ENCODE measurements at places on chromosomes 1 and 21.

- no peak for DNase-seq
Measured at GRCh38 chr1:39996396-39997004, 41.6 kb downstream of the MFSD2A start.

GRCh38 chr1:162387226-162388082 is 5.9 kb downstream of the C1orf226 start:
- DNase-seq, result no peak

GRCh38 chr21:26659182-26659581 is 86.1 kb upstream of the CYYR1 start:
- peak; percentile 20 for DNase-seq

DNA sequence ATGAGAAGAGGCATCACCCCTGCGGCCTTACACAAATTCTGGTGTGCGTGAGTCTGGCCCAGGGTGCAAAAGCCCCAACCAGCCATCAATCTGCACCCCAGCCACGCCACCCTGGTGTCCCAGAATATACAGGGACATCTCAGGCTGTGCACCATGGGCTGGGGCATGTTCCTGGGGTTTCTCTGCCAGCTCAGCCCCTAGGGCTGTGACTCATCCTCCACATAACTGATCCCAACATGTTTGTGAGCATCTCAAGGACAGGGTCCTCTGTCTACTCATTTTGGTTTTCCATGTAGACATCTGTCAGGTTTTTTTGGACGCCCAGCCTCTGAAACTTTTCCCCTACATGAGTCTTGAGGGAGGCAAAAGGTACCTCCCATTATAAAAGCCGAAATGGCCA is 511 bp downstream of the ZNF683 start:
- DNase-seq, result no peak

GRCh38 chr21:37587635-37588177 is 221.1 kb downstream of the DYRK1A start:
- DNase-seq, result no peak

DNA sequence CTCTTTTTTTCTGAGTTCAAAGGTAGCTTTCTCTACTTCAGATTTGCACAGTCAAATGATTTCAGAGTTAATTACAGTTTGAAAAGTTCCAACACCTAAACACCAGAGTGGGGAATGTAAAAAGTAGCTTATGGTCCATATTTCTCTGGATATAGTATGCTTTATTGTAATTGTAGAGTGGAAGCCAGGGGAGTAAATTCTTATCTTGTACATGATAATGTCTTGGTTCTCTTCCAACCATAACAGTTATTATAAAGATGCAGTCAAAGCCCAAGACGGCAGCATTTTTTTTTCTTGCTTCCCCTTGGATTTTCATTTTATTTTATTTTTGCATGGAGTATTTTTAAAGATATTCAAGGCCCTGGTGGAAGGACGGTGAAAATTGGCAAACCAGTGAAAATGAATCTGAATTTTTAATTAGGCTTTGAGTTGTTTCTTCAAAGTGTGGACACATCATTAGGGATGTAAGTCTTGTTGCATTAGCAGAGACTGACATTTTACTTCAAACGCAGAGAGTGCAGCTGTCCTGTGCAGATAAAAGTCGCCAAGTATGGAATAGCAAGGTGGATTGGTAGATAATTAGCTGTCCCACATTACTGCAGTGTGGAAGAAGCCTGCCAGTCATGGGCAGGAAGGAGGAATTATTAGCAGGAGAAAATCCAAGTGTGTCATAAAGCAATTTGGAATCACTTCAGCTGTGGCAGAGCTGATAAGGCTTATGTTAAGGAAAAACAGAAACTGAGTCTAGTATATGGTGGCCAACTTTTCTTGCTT is 11.3 kb downstream of the CACHD1 start:
- DNase-seq, result no peak

DNA sequence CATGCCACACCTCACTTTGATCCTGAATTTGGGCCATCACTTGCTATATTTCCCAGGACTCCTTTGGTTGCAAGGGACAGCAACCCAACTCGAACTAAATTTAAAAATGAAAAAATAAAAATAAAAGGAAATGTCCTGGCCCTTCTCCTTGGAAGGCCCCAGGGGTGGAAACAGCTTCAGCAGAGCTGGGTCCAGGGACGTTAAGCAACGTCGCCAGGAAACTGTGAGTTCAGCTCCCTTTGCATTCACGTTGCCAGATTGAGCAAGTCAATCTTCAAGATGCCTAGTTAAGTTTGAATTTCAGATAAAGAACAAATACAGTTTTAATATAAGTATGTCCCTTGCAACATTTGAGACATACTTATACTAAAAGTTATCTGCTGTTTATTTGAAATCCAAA is 14.6 kb upstream of the SPSB1 start:
- no peak for DNase-seq

DNA sequence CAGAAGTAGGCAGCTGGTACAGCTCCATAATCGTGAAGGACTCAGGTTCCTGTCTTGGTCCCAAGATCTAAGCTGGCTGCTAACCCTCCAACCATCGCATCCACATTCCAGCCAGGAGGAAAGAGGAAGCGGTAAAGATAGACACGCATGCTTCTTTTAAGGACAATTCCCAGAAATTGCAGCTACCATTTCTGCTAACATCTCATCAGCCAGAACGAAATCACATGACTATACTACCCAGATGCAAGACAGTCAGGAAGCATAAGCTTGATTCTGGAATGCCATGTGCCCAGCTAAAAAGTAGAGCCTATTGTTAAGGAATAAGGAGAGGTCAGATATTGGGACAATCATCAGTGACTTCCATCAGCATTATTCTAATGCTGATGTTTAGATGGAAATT is 110.4 kb downstream of the EPHB2 start:
- DNase-seq, result peak; percentile 15

GRCh38 chr1:75954586-75954985 is 22.4 kb upstream of the ASB17 start:
- no peak for DNase-seq

DNA sequence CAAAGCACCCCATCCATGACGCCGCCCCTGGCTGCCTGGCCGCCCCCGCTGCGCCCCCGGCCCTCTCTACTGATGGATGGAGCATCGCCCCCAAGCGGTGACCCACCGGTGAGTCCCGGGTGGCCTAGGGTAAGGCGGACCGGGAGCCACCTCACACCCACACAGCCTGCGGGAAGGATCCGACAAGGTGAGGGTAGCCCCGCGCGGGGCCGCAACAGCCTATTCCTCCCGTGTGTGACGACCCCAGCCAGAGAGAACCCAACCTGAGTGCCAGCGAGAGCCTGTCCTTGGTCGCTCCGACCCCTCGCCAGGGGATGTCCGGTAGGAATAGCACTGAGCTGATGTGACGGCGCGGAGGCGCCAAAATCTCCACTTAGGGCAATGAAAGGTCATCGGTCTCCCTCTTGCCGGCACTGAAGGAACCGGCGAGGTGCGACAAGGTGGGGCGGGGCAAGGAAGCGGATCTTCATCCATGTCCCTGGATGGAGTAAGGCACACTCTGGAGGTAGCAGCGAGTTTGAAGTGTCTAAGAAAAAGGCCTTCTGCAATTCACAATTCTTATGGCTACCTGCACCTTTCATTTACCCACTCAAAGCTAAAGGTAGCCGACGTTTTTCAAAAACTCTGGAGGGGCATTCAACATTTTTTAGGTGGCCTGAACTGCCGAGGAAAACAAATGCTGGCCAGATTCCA is 19.7 kb upstream of the CHIA start:
- DNase-seq, result no peak

DNA sequence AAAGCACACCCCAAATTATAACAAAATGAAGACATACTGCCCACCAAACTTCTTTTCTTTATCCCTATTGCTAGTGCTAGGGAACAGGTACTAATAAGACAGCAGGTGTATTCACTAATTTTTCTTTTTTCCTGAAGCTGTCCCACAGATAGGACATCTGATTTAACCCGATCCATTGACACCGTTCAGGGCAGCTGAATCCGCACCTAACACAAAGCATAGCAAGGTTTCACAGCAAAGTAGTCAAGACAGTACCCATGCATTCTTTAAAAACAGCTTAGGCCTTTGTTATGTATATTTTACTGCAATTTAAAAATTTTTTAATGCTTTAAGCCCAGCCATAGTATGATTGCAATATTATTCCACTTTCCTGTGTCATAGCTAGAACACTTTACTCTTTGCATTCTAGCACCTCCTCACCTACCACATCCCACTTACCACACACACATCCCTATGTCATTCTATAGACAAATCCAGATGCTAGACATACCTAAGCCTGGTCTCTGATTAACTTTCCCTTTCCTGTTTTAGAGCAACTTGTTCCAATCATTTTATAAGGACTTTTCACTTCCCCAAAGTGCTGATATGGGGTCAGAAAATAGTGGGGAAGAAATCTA is 40.4 kb downstream of the GATAD2B start:
- DNase-seq, result no peak

- peak; percentile 83 for DNase-seq
Measured at GRCh38 chr1:201506557-201507359, at the start of gene CSRP1. TSS of gene CSRP1 (minus strand) at chr1:201507123. CDS start at chr1:201496303, 10,820 bp downstream.

- no peak for DNase-seq
Measured at GRCh38 chr1:53662951-53663350, 76.0 kb downstream of the GLIS1 start.

- peak; percentile 92 for DNase-seq
Measured at GRCh38 chr1:219088778-219089557, 84.7 kb upstream of the LYPLAL1 start.

DNA sequence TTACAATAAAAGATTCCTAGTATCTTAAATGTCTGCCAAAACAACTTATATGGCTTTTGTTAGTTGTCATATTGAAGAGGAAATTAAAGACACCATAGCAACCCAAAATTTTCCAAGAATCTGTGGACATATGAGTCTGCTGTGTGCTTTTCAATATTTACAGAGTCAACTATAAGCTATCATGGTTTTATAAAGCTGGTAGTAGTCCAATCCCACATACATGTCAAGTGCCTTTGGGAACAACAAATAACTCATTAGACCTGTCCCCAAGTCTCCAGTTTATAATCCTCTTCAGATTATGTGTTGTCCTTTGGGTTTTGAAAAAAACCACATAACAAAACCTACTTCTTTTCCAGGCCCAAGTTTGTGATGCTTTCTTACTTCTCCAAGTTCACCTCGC is 293.8 kb upstream of the USP25 start:
- DNase-seq, result no peak

GRCh38 chr1:184226100-184226487 is 160.7 kb upstream of the C1orf21 start:
- DNase-seq, result no peak

DNA sequence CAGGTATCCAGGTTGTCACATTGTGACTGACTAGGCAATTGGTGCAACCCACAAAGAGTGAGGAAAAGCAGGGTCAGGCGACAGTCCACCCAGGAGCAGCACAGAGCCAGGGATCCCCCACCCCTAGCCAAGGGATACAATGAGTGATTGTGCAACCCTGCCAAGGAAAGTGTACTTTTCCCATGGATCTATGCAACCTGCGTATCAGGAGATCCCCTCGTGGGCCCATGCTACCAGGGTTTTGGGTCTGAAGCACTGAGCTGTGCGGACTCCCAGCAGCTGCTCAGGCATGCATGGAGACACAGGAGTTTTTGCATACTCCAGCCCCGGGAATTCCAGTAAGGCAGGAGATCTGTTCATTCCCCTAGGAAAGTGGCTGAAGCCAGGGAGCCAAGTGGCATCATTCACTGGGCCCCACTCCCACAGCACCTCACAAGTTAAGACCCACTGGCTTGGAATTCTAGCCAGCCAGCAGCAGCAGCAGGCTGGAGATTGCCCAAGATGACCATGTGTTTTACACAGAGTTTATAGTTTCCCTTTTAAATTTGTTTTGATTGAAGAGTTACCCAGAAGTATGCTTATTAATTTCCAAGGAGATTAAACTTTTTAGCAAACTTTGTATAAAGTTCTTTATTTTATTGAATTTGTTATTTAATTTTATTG is 136.0 kb downstream of the LTN1 start:
- peak; percentile 27 for DNase-seq

GRCh38 chr1:188065917-188066316 is 1237.2 kb downstream of the PLA2G4A start:
- peak; percentile 21 for DNase-seq

GRCh38 chr1:212149566-212149965 is 114.0 kb downstream of the DTL start:
- DNase-seq, result no peak

- DNase-seq, result no peak
Measured at GRCh38 chr1:213394837-213395236, 343.8 kb downstream of the RPS6KC1 start.

GRCh38 chr1:22488319-22488718 is 36.7 kb downstream of the ZBTB40 start:
- DNase-seq, result peak; percentile 35

GRCh38 chr1:41108696-41109275 is 87.3 kb upstream of the SLFNL1 start:
- peak; percentile 35 for DNase-seq

GRCh38 chr1:86335916-86336315 is 60.2 kb downstream of the ODF2L start:
- no peak for DNase-seq

DNA sequence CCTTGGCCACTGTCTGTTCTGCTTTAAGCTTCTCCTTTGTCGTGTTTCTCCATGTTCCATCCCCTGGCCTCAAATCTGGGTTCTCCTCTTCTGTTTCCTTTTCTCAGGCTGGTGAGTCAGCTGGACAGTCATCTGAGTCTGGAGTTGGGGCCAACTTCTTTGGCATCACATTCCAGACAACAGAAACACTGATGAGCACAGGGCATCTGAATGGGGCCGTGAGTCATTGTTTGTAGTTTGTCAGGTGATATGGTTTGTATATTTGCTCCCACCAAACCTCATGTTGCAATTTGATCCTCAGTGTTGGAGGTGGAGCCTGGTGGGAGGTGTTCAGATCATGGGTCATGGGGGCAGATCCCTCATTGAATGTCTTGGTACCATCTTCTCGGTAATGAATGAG is 14.3 kb upstream of the OLIG2 start:
- DNase-seq, result peak; percentile 13

- no peak for DNase-seq
Measured at GRCh38 chr1:197685785-197686184, 89.5 kb downstream of the DENND1B start.

- no peak for DNase-seq
Measured at GRCh38 chr21:44484498-44485253, 29.4 kb downstream of the LRRC3 start.

GRCh38 chr1:203098445-203098844 is 12.6 kb upstream of the MYOG start:
- DNase-seq, result no peak
